ENCODE measurements at places on chromosomes 1 and 21. TPM values are rescaled to one million over a fixed set of nuclear protein-coding genes. Genes with fewer than 3 reads are reported as not detected.

The KLHDC7A gene
- total RNA-seq = 0.31 TPM

The HOOK1 gene
- 32.1 TPM for total RNA-seq

The NFASC gene
- total RNA-seq = 12.7 TPM

The RYR2 gene
- total RNA-seq = 0.57 TPM

The SPRR2E gene
- 10.8 TPM for total RNA-seq
